ENCODE measurements at places on chromosomes 12 and 14.

DNA sequence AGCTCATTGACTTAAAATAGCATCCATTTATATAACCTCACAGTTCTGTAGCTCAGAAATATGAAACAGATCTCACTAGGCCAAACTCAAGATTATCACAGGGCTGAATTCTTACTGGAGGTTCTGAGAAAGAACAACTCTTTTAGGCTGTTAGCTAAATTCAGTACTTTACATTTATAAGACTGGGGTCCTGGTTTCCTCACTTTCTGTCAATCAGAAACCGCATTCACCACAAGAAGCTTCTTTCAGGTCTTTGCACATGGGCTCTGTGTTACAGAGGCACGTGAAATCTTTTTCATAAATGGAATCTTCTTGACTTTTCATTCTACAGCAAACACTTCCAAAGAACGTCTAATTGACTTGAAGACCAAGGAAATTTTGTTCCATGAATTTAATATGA is 876.3 kb upstream of the FOXG1 start:
- no peak for DNase-seq

- no peak for DNase-seq
Observed at GRCh38 chr12:82745807-82746206, 59.1 kb downstream of the TMTC2 start.

- DNase-seq, result no peak
Observed at GRCh38 chr12:109557805-109558204, 15.5 kb downstream of the MMAB start.

- DNase-seq, result no peak
Observed at GRCh38 chr14:34003691-34004090, 52.8 kb upstream of the EGLN3 start.

DNA sequence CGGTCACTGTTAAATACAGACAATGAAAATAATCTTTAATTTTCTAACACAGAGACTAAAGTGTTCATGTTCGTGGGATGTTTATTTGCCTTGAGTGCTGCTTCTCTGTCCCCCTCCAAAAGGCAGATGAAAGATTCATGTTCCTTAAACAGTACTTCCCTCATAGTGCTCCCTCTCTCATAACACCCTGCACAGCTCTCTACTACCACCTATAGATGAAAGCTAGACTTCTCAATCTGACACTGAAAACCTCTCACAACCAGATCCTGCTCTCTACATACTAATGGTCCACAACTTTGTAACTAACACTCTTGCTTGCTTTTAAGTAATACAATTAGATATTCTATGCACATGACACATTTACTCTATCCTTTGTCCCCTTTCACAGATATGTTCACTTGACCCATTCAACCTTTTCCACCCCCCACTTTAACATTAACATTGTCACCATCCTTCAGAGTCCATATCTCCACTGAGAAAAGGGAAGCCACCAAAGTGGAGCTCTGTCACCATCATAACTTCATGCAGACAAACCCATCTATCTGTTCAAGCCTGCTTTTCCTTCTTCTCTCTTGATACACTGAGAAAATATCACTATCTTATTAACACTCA is 266.4 kb upstream of the USP15 start:
- no peak for DNase-seq

DNA sequence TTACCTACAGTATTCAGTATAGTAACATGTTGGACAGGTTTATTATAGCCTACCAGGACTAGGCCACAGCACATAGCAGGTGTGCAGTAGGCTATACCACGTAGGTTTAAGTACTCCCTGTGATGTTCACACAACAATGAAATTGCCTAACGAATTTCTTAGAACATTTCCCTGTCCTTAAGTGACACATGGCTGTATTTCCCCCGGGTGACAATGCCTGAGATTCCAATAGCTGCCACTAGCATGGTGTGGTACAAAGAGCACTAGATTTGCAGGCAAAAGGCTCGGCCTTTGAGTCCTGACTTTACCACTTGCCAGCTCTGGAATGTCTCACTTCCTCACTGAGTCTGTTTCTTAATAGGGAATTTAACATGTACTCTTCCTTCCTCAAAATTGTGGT is 19.7 kb downstream of the PTPN21 start:
- no peak for DNase-seq
